OCI-M1 (cell line): ENCODE measurements at places on chromosomes 13 and 19.

DNA sequence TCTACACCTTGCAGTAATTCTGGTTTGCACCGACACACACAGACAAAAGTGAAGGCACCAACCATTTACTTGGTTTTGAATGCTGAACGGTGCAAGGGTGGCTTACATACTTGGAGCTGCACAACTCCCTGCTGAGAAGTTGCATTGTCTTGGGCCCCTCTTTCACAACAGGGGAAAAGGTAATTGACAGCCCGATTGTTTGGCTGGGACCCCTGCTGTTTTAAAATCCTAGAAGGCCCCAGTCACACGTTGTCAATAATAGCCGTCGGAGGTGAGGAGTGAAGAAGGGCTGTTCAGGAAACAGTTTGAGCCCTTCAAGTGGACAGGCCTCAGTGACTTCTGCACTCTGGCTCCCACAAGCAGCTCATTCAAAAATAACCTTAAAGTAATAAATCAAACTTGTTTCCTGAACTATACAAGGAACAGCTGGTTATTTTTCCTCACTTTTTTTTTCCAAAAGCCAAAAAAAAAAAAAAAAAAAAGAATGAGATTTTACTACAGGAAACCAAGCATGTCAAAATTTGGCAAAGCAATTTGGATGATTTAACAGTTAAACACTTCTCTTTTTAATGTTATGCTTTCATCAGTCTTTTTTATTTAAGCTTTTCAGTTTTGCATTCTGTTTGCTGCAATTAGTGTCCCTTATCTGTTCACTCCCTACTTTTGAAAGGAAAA, 19.0 kb upstream of the SPRY2 start:
- DNase-seq, result no peak

DNA sequence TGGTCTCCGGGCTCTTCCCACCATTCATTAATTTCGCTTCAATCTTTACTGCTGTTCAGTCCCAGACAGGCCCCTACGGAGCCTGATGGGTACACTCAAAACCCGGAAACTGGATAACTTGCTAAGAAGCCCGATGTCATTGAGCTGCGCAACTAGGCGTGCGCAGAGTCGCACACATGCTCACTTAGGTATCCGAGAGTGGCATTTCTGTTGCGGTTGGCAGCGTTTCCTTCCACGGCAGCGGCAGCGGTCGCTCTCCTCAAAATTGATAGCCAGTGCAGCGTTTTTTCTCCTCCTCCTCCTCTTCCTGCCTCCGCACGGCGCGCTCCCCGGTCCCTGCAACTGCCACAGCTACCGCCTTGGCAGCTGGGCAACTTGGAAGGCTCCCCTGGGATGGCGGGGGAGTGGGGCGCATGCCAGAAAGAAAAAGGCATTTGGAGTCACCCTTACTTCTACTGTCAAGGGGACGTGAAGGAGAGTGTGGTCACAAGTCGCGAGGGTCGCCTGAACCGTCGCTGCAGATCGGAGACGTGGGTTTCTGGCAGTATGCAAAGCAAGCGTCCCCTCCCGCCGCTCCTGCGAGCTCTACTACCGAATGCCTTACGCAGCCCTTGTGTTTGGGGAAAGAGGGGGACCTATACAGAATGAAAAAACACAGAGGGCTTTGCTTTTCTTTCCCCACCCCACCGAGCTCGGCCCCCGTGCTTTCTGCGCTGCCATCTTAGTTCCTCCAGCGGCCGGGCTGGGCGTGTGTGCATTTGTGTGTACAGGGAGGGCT, 2.4 kb upstream of the MYCBP2 start:
- DNase-seq, result peak; percentile 98

DNA sequence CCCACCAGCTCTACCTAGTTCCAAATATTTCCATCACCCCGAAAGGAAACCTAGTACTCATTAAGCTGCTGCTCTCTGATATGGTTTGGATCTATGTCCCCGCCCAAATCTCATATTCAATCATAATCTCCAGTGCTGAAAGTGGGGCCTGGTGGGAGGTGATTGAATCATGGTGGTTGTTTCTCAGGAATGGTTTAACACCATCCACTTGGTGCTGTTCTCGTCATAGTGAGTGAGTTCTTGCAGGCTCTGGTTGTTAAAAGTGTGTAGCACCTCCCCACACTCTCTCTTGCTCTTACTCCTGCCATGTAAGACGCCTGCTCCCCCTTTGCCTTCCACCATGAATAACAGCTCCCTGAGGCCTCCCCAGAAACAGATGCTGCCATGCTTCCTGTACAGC, 43.4 kb upstream of the MED4 start:
- no peak for DNase-seq

DNA sequence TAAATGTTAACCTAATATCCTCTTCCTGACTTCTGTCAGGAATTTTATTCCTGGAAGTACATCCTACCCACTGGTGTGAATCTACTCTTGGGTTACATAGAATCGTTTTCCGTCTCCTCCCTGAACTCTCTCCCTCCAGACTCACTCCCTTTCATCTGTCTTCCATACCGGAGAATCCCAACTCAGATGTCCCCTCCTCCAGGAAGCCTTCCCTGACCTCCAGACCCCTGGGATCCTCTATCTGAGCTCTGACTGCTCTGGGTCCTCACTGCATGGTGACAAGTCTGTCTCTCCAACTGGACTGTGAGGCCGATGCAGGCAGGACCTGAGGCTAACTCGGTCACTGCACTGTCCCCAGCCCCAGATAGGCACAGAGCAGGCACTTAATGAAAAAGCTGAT, 24.6 kb downstream of the OPA3 start:
- DNase-seq, result no peak

DNA sequence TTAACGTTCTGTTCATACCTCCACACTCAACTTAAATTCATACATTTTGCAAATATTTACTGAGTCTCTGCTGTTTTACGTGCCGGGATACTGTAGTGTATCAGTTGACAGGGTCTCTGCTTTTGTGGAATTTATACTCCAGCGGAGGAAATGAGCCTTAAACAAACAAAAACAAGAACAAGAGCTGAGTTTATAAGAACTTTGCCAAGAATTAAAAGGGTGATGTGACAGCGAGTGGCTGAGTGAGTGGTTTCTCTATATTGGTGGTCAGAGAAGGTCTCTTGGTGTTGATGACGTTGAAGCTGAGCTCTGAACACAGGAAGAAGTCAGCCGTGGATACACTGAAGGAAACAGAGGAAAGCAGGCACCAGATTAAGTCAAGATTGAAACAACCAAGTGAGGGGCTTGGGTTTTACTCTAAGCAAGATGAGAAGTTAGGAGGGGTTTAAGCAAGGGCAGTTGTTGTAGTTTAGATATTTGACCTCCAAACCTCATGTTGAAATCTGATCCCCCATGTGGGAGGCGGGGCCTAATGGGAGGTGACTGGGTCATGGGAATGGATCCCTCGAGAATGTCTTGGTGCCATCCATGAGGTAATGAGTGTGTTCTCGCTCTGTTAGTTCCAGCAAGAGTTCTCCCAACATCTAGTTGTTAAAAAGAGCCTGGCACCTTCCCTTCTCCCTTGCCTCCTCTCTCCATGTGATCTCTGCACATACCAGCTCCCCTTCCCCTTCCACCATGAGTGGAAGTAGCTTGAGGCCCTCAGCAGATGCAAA, 248.3 kb downstream of the DCLK1 start:
- no peak for DNase-seq

- no peak for DNase-seq
These were observed 37.9 kb downstream of the ZFR2 start for GRCh38 chr19:3830621-3831589.

DNA sequence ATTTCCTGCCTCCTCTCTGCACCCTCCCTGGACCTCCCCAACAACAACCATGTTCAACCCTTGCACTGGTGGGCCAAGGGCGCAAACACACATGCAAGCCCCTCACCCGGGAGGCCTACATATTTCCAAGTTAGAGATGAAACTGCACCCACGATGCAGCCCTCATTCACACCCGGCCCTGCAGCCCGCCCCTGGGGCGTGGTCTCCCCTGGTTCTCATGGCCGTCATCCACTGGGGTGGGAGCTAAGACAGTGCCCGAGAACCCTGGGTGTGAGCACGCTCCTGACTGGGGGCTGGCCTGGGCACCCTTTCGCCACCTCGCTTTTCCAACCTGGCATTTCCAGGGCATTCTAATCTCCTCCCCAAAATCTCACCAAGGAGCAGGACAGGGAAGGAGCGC, 7.0 kb upstream of the SLC7A10 start:
- no peak for DNase-seq

DNA sequence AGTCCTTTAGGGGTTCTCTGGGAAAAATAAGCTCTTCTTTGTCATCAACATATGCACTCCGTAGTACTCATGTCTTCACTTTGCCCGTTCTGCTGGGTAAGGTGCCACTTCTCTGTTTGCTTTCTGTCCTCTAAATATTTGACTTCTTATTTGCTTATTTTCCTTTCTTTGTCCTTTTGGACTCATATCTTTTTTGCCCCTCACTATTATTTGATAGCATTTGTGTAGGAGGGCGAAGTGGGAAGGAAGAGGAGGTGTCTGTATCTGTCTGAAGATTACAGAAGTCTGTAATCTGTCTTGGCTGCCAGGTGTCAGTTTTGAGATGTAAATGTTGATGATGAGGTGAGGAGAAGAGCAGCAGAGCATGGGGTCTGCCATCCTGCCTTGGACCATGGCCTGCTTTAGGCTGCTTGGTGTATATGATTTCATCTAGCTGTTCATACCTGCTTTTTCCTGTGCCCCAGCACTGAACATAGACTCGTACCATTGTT, 30.8 kb downstream of the USPL1 start:
- DNase-seq, result no peak

DNA sequence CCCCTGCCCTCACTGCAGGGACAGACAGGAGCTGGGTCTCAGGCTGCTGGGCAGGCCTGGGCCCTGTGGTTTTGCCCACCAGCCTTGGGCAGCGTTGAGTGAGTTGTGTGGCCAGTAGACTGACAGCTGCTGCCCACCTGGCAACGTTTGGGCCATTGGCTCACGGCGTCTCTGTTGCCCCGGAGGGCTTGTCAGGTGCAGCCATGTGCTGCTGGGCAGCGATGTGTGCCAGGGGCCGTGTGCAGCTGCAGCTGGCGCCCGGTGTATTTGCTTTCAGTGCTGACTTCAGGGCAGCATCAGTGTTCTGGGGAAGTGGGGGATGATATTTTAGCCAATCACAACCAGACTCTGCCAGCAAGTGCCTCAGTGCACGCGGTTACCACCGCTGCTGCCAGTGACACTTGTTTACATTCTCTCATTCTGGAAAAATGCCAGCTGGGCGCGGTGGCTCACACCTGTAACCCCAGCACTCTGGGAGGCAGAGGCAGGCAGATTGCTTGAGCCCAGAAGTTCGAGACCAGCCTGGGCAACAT, 10.6 kb downstream of the FZR1 start:
- no peak for DNase-seq

DNA sequence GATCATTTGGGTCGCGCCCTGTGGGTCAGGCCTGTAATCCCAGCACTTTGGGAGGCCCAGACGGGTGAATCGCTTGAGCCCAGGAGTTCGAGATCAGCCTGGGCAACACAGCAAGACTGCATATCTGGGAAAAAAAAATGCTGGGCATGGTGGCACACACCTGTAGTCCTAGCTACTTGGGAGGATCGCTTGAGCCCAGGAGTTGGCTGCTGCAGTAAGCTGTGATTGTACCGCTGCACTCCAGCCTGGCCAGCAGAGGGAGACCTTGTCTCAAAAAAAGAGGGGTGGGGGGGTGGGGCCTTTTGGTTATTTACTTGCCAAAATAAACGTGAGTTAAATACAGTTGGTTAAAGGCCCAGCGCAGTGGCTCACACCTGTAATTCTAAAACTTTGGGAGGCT, 9.8 kb upstream of the ZNF544 start:
- DNase-seq, result peak; percentile 66

GRCh38 chr13:59793107-59793506, 370.6 kb downstream of the DIAPH3 start:
- DNase-seq, result no peak
